ENCODE measurements at places on chromosomes 16 and 17.

DNA sequence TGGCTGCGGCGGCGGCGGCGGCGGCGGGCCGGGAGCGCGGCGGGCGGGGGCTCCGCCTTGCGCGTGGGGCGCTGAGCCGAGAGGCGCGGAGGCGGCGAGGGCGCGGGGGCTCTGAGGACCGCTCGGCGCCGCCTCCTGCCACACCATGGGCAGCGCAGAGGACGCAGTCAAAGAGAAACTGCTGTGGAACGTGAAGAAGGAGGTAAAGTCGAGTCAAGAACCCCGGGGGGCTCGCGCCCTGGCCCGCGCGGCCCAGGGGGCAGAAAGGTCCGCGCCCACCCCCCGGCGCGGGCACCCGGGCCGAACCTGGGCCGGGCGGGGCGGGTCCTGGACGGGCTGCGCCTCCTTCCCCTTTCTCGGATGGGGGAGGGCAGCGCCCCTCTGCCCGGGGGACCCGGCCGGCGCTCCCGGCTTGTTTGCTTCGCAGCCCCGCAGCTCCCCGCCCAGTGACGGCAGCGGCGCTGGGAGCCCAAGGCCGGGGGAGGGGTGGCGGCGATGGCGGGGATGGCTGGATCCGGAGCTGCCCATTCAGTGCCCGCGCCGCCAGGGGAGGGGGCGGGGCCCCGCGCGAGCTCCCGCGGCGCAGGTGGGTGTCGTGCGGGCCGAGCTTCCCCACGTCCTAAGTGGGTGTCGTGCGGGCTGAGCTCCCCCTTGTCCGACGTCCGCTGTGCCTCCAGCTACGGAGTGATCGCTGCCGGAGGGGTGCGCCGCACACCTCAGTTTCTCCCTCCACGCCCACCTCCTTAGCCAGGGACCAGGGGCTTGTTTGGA lies 428 bp downstream of the SGSM2 start:
- no peak for DNase-seq

- DNase-seq: no peak
These were observed 33.1 kb upstream of the GSE1 start for GRCh38 chr16:85579923-85580580.

DNA sequence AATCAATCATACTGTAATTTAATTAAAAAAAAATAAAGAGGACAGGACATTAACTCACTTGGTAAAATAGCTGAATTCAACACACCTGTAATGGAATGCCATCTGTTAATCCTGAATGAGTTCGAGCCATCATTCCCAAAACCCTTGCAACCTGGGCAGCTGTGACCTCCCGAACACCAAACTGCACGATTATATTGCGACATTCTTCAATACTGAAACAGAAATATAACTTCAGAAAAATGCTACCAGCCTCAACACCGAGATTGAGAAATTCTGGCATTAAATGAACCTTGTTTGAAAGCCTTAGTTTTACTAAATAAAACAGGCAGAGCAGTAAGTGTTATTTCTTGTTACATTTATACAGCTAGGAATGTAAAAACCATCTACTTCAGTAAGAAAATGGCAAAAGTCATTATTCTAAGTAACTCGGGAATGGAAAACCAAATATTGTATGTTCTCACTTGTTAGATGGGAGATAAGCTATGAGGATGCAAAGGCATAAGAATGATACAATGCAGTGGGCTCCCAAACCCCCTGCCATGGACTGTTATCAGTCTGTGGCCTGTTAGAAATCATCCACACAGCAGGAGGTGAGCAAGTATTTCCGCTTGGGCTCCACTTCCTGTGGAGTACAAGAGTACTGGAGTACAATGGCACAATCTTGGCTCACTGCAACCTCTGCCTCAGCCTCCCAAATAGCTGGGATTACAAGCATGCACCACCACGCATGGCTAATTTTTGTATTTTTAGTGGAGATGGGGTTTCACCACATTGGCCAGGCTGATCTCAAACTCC lies 46.5 kb downstream of the CNOT1 start:
- no peak for DNase-seq

- no peak for DNase-seq
These were observed 130.2 kb downstream of the MYO1D start for GRCh38 chr17:32746698-32747097.

DNA sequence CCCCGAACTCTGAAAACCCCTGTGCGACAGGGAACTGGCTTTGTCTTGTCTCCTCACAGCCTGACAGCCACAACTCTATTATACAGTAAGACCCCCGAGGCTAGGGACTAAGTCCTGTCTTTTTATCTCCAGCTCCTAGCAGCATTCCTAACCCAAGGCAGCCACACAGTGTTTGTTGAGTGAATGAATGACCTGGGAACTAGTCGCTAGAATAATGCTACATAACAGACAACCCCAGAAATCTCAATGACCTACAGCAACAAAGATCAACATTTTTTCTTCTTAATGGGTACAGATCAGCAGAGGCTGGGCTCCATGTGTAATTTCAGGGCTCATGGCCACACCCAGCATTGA lies 71.4 kb upstream of the TNRC6C start:
- DNase-seq: no peak

DNA sequence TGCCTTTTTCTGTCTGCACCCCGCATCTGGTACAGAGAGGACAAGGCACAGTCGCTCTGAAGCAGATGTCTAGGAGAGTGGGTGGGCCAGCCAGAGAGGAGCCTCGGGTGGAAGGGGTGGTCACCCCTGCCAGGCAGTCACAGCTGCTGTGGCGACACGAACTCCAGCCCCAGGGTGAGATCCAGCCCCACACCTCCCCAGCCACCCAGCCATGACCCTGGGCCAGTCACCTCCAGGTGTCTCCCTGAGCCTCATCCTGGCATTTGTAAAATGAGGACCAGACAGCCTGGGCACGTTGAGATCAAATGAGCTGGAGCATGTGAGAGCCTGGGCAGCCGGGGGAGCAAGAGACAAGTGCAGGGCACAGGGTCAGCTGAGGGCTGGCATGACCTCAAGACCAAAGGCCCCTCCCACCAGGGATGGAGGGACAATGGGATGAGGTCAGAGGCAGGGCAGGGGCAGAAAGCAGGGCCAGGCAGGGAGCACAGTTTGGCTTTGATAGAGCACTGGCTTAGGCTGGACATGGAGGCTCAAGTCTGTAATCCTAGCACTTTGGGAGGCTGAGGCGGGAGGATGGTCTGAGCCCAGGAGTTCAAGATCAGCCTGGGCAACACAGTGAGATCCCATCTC lies 7.7 kb downstream of the ADAM11 start:
- no peak for DNase-seq

DNA sequence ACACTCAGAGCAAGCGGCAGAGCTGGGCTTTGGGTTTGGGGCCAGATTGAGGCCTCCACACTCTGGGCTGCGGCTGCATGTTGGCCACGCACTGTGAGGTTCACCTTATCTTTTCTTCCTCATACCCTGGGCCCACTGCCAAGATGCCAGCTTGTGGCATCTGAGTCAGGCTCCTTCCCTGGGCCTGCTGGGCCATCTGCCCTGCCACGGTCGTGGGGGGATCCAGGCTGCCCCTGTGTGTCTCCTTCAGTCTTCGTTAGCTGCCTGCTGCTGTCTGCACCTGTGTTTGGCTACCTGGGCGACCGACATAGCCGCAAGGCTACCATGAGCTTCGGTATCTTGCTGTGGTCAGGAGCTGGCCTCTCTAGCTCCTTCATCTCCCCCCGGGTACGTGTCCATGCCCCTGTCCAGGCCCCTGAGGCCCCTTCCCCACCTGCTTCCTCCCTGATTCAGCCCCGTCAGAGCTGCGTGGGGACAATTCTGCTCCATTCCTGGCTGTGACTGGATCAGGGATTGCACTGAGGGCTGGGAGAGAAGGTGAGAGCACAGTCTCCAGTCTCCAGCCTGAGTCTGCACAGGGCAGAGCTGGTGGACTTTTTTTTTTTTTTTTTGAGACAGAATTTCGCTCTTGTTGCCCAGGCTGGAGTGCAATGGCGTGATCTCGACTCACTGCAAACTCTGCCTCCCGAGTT lies 11.2 kb downstream of the SPNS3 start:
- peak; percentile 92 for DNase-seq

- no peak for DNase-seq
These were observed 41.1 kb downstream of the TNRC6C start for GRCh38 chr17:77999413-78000173.

DNA sequence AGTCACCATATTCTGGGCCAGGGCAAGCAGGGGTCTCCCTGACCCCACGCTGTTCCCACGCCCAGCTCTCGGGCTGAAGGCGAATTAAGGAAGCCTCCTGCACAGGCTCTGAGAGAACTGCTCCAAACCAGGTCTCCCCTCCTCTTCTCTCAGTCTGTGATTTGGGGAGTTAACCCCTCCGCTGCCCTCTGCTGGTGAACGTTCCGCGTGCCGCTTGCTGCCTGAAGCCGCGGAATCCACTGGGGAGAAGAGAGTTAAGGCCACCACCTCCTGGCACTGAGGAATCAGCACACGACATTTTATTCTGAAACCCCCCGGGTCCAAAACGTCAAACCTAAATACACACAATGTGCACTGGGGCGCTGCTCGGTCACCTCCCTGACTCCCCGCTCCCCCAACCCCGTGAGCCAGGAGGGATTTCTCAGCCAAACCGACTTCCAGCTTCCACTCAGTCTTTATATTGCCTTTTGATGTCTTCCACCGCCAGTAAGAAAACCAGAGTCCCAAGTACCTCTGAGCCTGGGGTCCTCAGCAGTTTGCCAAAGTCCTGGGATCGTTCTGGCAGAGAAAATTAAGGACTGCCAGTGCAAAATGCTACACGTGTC lies 54.4 kb upstream of the RCVRN start:
- DNase-seq: no peak

DNA sequence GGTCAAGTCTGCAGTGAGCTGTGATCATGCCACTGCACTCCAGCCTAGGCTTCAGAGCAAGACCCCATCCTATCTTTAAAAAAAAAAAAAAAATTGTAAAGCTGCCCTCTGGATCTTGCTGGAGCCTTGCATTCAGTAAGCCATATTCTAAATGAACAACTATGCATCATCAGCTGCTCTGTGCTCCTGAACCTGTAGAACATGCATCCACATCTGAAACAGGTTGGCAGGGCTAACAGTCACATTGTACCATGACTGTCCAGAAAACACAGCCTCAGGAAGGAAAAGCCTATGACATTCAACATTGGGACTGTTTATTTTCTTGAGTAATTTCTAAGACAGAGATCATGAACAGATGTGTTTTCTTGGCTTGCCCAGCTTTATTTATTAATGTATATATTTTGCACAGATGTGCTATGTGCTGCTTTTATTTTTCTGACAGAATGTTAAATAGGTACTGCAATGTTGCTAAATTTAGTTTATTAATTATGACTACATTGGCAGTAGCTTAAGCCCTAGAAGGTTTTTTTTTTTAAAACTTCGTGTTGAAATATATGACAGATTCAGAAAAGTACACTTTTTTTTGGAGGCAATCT lies 19.8 kb downstream of the ACSF2 start:
- DNase-seq: no peak

DNA sequence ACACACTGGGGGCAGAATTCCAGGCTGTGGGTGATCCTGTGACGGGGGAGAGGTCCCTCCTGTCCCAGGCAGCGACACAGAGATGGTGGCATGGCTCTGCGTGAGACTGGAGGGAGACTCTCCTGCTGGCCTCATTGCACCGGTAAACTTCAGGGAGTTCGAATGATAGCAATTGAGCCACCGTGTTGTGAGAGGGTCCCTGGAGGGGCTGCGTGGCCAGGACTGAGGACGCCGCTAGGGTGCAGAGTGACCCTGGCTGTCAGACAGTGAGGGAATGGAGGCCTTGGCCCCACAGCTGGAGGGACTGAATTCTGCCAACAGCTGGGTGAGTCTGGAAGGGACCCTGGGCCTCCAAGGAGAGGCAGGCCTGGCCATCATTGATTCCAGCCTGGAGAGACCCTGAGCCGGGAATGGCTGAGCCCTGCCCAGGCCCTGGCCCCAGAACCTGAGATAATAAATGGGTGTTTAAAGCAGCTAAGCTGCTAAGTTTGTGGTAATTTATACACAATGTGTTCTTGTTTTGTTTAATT lies 32.6 kb downstream of the CCDC57 start:
- DNase-seq: no peak

GRCh38 chr16:397135-397661 lies at the start of gene NME4:
Gene NME4, plus strand, starts transcription at chr16:397199. Its CDS starts 24 bp downstream, at chr16:397223.
- no peak for DNase-seq

- no peak for DNase-seq
These were observed 15.9 kb downstream of the C1QTNF1 start for GRCh38 chr17:79039886-79040285.

DNA sequence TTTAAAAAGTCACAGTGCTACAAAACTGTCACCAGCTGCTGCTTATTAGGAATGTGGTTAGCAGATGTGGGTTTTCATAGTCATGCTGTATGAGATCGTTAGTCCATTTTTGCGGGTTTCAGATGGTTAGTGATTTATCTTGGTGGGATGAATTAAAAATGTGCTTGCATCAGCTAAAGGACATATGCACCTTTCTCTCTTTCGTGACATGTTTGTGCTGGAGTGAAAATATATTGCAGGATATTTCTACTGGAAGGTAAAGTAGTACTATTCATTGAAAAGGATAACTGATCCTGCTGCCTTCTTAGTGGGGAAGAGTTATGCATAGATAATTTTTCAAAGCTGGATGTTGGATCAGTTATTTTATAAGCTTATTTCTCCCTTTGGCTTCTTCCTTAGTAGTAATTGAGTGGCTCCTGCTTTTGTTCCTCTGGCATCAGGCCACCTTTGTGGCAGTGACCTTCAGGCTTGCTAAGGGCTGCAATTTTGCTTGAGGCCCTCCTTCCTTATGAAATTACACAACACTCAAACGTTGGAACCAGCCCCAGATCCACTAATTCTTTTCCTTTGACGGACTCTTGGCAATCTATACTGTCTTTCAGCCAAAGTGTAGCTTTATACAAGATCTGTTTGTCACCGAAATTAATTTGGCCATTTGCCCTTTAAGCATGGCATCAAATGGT lies 7.5 kb upstream of the SNTB2 start:
- peak; percentile 63 for DNase-seq

DNA sequence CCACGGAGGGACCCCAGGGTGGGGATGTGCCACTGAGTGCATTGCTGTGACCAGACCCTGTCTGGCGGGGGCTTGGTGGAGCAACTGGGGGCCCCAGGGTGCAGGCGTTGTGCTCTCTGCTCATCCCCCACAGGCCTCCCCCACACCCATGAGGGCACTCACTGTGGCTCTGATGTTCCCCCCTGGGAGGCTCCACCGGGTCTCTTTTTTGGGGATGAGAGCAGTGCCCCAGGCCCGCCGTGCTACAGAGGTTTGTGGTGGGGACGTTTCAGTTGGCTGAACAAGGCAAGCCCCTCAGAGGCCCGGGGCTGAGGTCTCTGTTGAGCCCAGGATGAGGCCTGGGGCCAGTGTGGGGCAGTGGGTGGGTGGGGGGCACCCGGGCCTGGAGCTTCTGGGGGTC lies 2.5 kb downstream of the CCDC78 start:
- DNase-seq: no peak

- DNase-seq: no peak
These were observed 129.0 kb downstream of the CDH13 start for GRCh38 chr16:82755570-82756282.

DNA sequence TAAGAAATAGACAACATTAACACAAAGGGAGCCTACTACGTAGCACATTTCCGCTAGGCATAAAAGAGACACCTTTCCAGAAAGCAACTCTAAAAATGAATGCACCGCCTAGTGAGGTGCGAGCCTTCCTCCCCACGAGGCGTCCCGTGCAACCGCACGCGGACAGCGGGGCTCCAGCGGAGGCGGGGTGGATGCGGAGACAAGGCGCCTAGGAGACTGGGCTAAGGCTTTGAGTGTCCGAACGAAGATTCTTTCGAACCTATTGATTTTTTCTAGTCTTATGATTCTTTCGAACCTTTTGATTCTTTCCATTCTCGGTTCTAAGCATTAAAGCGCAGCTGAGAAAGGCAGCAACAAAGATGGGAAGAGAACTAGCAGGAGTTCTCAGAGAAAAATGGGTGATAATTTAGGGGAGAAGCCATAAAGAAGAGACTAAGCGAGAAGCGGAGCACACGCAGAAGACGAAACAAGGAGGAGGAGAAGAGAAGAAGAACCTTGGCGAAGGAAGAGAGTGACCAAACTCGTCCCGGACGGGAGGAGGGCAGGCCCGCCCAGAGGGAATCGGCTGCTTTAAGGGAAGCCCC lies 394 bp upstream of the CPD start:
- DNase-seq: no peak
